ENCODE measurements at places on chromosomes 4 and X.

GRCh38 chr4:24032371-24032989, 142.6 kb upstream of the PPARGC1A start:
- DNase-seq, result no peak

DNA sequence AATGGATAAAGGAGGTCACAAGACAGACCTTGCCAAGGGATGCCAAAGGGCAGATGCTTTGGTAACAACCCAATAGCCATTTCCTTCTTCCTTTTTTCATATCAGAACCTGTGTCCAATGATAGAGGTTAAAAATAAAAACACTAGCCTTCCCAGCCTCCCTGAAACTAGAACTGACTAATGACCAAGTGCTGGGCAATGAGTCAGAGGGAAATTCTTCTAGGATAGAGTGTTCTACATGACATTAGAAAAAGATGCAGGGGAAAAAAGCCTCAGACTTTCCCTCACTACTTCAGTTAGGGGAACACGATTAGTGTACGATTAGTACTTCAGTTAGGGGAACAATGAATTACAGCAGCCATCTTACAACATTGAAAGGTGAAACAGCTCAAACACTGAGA, 29.3 kb upstream of the FAM47C start:
- no peak for DNase-seq

DNA sequence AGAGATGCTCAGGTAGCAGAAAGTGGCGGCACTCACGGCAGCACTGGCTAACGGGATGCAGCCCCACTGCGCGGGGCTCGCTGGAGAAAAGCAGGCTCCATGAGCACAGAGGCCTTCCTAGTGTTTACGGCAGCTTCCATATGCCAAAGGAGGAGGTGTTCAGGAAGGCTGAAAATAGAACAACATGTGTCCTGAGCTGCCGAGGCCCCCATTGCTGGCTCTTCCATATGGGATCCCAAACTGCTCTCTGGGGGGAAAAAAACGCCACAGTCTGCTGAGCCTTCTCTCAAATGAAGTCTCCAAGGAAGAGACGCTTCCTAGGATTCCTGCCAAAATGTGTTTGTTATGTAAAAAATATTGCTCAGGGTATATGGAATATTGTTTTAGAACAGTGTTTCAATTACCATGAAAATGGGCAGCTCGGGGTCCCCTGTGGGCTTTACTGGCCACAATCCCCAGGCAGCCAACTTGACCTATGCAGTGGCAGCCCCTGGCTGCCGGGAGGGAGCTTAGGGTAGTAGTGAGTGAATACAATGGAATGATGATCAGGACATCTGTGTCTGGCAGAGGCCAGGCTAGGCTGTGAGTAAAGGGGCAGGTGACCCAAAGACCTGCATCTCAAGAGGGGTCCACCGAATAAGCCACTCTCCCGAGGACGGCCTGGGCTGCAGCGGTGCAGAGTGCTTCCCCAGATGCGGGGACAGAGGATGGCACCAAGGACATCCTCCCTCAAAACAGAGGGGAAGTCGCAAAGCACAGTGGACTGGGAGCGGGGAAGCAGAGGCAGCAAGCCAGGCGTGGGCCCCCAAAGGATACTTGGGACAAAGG, 170.1 kb downstream of the AFAP1 start:
- DNase-seq, result no peak

DNA sequence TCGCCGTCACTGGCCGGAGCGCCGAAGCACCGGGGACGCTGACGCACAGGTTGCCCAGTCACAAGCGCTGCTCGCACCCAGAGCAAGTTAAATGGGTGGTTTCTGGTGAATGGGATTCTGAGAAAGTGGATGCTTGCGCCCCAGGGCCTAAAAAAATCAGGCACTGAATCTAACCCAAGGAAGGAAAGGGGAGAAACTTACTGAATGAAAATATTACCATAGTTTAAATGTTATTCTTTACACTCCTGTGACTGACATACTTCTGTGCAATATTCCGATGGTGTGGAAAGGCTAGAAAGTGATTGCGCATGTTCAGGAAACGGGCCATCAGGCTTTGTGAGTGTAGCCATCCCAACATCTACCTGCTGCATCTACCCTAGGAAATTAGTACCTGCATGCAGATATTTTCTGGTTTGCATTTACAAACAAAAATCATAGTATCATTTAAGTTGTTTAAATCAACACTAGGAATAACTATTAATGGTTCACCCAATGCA, 838 bp upstream of the ABCG2 start:
- DNase-seq, result no peak

DNA sequence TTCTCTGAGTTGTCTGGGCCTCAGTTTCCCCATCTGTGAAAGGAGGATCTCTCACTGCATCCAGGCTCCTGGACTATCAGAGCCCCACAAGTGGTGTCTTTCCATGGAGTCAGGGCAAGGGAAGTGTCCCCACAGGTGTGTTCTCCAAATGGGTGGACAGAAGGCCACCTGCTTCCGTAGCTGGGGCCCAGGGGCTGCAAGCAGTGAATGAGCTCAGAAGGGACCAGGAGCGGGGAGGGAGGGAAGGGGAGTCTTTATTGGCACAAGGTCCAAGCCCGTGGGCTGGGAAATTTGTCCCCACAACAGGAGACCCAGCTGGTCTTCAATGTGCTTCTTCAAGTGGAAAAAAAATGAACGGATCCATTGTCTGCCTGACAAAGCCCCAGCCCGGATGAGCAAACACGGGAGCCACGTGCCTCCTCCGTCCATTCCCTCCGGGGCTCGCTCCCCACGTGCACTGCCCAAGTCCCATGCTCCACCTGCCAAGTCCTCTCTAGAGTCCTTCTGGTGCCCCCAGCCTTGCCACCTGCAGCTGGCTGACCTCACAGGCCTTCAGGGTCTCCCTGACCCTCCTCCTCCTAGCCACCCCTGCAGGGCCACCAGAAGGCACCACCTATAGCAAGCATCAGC, 72.0 kb downstream of the JAKMIP1 start:
- DNase-seq, result no peak

DNA sequence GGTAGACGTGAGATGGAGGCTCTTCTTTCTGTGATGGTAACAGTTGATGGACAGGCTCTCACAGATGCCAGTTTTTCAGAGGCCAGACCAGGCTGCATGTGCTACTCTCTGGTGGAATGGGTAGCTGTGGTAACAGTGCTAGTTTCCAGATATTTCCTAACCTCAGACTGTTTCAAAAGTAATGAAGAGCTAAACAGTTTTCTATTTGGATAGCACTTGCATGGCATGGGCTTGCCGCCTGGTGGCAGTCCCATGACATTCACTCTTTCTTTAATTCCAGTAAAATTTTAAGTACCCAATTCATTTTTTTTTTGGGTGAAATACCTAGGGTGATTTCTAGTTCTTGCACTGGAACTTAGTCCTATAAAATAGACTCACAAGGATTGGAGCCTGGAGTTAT, 220.2 kb upstream of the MAD2L1 start:
- DNase-seq, result no peak

GRCh38 chr4:145231906-145232700, 51.7 kb upstream of the OTUD4 start:
- DNase-seq, result no peak

DNA sequence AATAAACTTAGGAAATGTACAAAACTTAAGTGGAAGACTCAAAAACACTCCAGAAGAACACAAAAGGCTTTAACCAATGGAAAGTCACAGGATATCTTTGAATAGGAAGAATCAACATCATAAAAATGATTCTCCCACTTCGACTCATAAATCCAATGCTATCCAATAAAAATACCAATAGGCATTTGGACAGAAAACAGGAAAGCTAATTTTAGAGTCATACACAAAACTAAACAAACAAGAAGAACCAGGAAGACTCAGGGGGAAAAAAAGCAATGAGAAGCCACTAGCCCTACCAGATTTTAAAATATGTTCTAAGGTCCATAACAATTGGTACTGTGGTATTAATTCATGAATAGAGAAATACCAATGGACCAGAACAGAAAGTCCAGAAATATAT, 28.2 kb downstream of the SLC9A7 start:
- DNase-seq, result no peak

DNA sequence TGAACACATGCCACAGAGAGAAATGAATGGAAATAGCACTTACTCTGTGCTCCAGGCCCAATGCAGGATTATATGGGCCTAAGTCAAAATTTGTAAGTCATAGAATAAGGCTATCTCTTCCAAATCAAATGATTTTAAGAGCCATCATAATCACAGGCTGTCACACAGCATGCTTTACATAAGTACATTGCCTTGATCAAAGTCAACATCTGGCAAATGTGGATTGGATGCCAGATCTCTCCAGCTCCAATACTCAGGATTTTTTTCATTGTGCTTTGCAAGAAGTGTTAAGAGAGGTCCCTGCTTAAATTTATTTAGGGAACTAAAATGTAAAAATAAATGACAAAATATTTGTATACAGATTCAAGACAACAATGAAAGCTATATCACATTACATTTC, 299.9 kb downstream of the PRDM5 start:
- no peak for DNase-seq

DNA sequence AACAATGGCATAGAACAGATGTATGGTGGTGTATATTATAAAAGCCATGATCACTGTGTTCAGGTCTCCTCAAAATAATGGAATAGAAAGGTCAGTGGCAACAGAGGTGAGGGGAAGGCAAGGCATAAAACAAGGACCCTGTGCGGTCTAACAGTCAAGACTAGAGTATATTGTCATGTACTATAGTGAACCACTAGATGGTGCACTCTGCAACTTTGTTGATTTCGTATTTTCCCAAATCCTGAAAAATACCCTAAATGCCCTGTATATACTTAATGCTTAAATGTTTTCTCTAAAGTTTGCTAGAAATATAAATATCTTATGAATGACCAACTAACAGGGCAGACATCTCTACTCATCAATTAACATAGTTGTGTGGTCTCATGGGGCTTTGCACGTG, 453.0 kb downstream of the PCDH11X start:
- DNase-seq, result no peak

GRCh38 chrX:55161581-55161980, 58.6 kb upstream of the PAGE5 start:
- DNase-seq, result no peak

DNA sequence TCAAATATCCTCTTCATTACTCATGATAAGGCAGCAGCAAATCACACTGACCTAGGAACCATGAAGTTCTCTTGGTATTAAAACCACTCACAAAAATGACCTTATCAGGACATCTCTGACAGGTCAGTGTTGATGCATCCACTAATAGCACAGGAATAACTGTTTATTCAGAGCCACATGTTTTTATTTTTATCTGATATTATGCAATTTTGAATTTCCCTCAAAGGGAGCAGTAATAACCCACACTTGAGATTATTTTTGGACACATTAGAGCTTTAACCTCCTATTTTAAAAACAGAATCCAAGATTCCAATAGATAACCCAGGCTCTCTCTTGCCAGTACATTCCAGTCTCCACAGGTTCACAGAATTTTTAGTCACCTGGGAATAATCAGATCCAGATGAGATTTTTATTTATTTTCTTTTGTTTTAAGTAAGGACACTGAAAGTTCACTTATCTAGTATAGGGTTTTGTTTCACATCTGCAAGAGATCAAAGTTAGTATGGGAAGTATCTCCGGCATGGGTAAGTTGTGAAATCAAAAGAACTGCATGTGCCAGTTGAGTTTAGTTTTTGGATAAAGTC, 36.3 kb upstream of the MYOZ2 start:
- DNase-seq, result no peak
